Activated naive CD8-positive, alpha-beta T cell treated with anti-CD3 and anti-CD28 coated beads for 36 hours (primary cell): ENCODE measurements at places on chromosomes 5 and 9.
A peak's percentile ranks its signal among the peaks of the same experiment; 100 is the strongest.

- no peak for DNase-seq
Observed at GRCh38 chr9:18756712-18757125, 276.3 kb downstream of the SAXO1 start.

DNA sequence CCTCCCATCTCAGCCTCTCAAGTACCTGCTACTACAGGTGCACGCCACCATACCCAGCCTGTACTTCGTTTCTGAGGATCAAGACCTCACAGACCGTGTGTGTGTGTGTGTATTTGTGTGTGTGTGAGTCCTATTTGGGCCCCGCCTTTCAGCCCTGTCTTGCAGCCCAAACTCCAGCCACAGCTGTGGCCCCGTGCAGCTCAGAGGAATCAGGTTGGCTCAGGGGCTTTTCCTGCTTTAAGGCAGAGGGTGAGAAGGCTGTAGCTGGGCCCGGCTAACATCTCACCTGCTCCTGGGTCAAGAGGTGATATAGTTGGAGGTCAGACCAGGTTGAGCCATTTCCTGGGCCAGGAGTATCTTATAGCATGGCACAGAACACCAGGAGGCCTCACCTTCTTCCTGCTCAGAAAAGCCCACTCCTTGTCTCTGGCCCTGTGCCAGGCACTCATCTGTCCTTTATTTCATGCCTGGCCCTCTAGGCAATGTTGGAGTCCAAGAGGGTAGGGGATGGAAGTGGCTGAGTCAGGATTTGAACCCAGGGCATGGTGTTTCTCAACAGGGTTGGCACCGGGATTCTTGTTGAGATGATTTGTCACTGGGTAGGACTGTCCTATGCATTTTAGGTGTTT lies 1.6 kb upstream of the PHYKPL start:
- no peak for DNase-seq

DNA sequence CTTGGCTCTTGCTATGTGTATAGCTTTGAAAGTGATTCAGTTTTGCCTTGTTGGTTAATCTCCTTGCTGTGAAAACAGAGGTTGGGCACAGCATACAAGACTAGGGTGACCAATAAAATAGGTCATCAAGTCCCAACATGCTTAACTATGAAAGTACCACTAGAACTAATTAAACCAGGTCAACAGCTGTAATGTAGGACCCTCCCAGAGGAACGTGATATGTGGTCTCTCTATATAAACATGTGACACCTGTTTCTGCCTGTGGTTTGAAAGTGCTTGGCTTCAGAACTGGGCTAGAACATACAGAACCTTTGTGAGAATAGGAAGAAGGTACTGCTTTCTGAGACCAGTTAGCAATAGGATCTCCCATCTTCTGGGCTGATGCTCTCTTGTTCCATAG lies 297.1 kb downstream of the FBXL7 start:
- no peak for DNase-seq

GRCh38 chr5:40485021-40485998 lies 194.4 kb upstream of the PTGER4 start:
- DNase-seq, result no peak

- DNase-seq, result no peak
Observed at GRCh38 chr9:70600506-70600905, 186.0 kb upstream of the KLF9 start.

DNA sequence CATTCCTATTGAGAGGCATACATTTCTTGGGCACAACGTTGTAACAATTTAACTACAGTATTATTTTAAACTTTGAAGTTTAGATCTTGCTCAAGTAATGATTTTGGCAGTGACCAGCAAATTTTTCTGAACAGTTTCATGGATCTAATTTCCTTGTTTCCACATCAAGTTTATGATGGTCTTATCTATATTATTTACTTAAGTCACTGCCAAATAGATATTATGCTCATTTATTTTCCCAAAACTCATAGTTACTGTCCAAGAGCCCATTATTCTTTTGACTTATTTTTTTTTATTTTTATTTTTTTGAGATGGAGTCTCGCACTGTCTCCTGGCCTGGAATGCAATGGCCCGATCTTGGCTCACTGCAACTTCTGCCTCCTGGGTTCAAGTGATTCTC lies 86.5 kb upstream of the TLE4 start:
- no peak for DNase-seq

GRCh38 chr9:131277910-131278701 lies 1.8 kb upstream of the FAM78A start:
- DNase-seq, result peak; percentile 75

DNA sequence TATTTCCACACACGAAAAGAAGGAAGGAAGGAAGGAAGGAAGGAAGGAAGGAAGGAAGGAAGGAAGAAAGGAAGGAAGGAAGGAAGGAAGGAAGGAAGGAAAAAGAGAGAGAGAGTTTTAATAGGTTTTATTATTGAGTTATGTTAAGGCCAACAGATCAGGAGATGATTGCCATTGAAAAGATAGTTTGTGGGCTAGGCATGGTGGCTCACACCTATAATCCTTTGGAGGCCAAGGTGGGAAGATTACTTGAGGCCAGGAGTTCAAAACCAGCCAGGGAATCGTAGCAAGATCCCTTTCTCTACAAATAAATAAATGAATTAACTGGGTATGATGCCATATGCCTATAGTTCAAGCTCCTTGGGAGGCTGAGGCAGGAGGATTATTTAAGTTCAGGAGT lies 877.2 kb downstream of the TLE4 start:
- no peak for DNase-seq

DNA sequence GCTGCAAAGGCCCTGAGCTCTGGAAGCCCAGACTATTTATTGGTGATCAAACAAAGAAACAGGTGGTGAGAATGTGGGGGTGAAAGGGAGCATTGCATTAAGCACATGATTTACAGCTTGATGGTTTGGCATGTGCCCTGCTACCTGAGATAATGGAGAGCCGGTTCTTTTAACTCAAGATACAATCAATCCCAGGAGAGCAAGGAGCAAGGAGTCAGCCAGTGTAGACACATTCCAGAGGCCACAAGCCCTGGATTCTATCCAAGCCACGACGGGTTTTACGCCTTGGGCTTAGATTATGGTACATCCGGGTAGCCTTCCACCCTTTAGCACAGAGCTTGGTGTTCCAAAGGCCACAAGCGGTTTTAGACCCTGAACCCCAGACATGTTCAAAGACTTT lies 292.2 kb downstream of the CYLC2 start:
- no peak for DNase-seq

DNA sequence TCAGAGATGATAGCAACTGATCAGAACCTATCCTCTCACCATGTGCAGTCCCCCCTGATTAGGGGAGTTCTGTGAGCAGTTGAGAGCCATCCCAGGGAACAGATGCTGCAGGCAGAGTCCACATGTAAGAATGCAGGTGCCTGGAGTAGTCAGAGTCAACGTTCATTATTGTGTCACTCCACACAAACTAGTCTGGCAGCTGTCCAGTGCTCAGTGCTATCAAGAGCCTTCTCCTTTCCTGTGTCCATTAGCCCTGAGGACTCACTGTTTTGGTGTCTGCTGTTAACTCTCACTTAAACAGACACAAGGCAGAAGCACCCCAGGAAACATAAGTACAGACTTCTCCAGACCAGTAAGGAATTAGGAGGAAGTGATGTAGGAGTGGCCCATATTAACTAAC lies 2.5 kb downstream of the SH3TC2 start:
- DNase-seq, result no peak

- DNase-seq, result peak; percentile 88
Observed at GRCh38 chr9:96417051-96417586, 1.1 kb downstream of the ZNF367 start.

DNA sequence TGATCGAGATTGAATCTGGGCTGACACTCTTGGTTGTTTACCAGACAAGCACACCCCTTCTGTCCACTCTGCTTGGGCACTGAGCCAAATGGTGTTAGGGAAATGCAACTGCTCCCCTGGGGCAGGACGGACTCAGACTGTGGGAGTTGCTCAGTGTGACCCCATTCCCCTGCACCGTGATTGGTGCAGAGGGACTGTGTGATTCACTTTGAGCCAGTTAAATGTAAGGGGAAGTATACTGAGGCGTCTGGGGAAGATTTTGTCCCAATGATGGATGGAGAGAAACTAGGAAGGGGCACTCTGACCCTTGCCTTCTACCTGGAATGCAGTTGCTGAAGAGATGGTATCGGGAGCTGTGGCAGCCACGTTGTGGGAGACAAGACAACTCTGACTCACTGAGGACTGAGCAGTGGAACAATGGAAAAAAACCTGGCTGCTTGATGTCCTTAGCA lies 196.0 kb upstream of the ANKRD55 start:
- no peak for DNase-seq

DNA sequence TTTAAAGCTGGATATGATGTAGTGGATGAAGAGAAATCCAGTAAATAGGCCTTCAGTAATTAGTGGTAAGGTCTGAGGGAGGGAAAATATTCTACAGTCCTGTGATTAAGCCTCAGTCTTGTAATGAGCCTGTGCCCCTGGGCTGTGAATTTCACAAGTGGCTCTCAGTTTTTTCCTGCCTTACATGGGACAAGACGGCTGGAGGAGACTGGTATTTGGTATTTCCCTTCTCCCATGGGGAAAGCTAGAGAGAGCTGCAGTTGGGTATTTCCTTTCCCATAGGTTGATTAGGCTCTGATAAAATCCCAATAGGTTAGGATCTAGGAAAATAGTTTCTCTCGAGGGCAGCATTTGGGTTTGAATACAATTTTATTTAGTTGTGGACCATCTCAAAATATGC lies 62.2 kb upstream of the GNA14 start:
- no peak for DNase-seq

DNA sequence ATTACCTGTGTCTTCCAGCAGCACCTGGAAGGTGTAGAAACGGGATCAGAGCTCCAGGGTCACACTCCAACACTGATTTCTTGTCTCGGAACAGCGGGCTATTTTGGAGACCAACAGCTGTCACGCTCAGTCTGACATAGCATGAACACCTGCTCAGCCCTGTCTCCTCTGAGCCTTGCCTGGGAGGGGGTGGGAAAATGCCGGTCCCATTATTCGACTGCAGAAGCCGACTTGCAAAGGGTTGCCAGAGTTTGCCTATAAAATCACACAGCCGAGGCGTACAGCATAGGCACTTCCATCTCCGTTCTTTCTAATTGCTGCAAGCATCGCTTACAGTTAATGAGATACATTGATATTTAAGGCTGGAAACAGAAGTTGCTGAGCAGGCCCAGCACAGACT lies 300.8 kb upstream of the MSX2 start:
- no peak for DNase-seq

GRCh38 chr5:155064580-155064979 lies 51.0 kb downstream of the KIF4B start:
- DNase-seq, result no peak

- DNase-seq, result no peak
Observed at GRCh38 chr5:57825031-57825686, 342.5 kb upstream of the ACTBL2 start.

GRCh38 chr9:5531101-5531882 lies 21.0 kb downstream of the PDCD1LG2 start:
- no peak for DNase-seq

DNA sequence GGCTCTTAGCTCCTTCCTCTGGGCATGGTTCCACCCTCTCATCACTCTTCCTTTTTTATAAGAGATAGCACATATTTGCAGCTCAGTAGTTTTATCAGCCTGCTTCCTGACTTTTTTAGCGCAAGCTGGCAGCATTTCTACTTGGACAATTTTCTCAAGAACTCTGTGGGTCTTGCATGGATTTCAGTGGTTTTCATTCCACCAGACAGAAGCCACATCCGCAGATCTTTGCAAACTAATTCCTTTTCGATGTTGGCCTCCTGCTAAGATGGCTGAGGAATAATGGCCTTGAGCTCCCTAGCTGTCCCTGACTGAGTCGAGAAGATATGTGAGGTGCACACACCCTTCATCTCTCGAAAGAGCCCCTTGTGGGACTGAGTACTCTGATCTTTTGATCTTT lies 49.5 kb downstream of the GALNT12 start:
- DNase-seq, result no peak

- DNase-seq, result no peak
Observed at GRCh38 chr5:159198063-159199036, 11.0 kb downstream of the RNF145 start.

- no peak for DNase-seq
Observed at GRCh38 chr5:68685863-68686262, 408.0 kb upstream of the SLC30A5 start.

DNA sequence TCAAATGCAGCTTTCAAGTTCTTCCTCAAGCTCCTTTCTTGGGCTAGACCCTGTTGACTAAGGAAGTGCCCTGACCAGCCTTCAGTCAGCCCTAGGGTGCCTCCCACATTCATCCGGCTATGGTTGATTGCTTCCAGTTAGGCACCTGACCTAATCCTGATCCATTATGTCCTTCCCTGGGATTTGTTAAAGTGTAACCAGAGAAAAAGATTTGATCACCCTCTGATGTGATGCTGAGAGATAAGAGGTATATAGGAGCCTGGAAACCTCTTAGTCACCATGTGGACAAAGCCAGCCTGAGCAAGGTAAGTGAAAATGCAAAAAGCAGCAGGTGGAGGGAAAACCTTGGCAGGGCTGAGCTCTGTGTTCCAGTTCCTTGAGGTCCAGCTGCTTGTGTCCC lies 178.8 kb upstream of the ERCC6L2 start:
- DNase-seq, result no peak

GRCh38 chr5:158563760-158564390 lies 535.8 kb downstream of the EBF1 start:
- DNase-seq, result no peak

DNA sequence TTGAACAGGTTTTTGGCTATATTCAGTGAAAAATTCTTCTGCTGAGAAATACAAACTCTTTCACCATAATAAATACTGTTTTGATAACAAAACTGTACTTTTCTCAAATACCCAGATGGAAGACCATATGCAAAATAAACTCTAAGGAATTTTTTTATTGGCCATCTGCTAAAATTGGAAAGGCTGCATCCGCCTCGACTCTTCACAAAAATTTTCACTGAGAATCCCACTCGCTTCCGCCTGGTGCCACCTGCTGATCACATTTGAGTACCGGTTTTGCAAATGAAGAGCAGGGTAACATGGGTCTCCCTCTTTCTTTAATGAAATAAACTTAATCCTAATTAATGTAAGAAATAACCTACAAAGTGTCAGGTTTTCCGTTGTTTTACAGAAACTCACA lies 76.4 kb downstream of the TTLL11 start:
- DNase-seq, result no peak

GRCh38 chr5:79077680-79078365 lies 8.3 kb downstream of the BHMT2 start:
- no peak for DNase-seq

DNA sequence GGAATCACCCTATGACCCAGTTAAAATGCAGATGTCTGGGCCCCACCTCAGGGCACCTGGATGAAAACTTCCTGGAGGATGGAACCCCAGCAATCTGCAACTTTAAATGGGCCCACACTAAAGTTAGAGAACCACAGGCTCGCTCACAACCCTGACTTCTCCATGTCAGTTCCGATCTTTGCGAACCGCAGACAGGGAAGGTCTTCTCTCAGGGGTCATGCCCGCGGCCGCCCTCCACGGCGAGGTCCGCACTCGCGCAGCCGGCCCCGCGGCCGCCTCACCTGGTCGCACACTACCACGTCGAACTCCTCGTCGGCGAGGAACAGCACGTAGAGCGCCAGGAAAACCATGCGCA lies 499 bp downstream of the ALG2 start:
- DNase-seq, result no peak

DNA sequence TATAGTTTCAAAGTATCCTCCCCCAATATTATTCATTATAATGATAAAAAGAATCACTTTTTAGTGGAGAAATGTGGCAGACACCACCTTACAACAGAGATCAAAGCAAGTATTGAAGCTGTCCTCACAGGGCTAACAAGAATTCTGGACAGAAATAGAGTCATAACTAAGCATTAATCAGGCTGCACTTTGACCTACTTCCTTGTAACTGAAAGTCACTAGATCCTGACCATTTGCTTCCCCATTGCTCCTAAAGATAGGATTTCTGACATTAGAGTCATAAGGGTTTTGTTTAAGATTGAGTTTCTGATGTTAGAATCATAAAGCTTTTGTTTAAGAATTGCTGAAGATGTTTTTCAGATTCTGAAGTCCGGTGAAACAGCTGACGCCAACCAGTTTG lies 159.7 kb downstream of the ATP10B start:
- no peak for DNase-seq
